CD4-positive, alpha-beta memory T cell (primary cell): ENCODE measurements at places on chromosomes 2 and 18. TPM values are rescaled to one million over a fixed set of nuclear protein-coding genes. Genes with fewer than 3 reads are reported as not detected.

The UCN gene
- total RNA-seq = 5.4 TPM

- H3K4me3 ChIP-seq = no peak overlapping the region
- DNase-seq = no peak
- no peaks in the 10 kb centered on the region for H3K27me3 ChIP-seq
- peaks cover 30% of the 10 kb centered on the region for H3K4me1 ChIP-seq
- H3K27ac ChIP-seq = no peak overlapping the region
Measured at GRCh38 chr2:233973786-233974185, 56.6 kb downstream of the TRPM8 start.

- peaks cover 46% of the 10 kb centered on the region for H3K4me1 ChIP-seq
- no peak for DNase-seq
- no peak overlapping the region for H3K27ac ChIP-seq
- H3K4me3 ChIP-seq = no peak overlapping the region
Measured at GRCh38 chr2:216344206-216344949, 27.9 kb downstream of the MARCHF4 start.

DNA sequence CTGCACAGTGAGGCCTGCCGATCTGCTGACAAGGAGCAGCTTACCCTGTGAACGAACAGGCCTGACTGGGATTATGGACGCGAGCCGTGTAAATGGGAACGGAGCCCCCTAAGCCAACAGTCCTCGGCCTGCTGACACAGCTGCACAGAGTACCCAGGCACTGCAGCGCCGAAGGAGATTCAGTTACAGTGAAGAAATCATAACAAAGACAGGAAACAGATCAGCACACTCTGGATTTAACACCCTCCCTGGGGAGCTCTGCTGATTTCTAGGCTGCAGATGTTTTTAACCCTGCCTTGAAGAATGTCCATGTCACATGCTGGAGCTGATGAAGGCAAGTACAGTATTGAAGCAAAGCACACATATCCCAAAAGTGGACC lies 43.4 kb downstream of the COLEC12 start:
- H3K27ac ChIP-seq = no peak overlapping the region
- H3K4me1 ChIP-seq = no peaks in the 10 kb centered on the region
- no peak overlapping the region for H3K4me3 ChIP-seq
- DNase-seq = no peak
